Activated T-helper 17 cell treated with anti-CD3 and anti-CD28 coated beads, Interleukin-2, amount 50 U/mL, for 72 hours (primary cell): ENCODE measurements at places on chromosomes 16 and 17.

GRCh38 chr16:50195756-50196155 is 42.6 kb downstream of the TENT4B start:
- ATAC-seq = no peak

DNA sequence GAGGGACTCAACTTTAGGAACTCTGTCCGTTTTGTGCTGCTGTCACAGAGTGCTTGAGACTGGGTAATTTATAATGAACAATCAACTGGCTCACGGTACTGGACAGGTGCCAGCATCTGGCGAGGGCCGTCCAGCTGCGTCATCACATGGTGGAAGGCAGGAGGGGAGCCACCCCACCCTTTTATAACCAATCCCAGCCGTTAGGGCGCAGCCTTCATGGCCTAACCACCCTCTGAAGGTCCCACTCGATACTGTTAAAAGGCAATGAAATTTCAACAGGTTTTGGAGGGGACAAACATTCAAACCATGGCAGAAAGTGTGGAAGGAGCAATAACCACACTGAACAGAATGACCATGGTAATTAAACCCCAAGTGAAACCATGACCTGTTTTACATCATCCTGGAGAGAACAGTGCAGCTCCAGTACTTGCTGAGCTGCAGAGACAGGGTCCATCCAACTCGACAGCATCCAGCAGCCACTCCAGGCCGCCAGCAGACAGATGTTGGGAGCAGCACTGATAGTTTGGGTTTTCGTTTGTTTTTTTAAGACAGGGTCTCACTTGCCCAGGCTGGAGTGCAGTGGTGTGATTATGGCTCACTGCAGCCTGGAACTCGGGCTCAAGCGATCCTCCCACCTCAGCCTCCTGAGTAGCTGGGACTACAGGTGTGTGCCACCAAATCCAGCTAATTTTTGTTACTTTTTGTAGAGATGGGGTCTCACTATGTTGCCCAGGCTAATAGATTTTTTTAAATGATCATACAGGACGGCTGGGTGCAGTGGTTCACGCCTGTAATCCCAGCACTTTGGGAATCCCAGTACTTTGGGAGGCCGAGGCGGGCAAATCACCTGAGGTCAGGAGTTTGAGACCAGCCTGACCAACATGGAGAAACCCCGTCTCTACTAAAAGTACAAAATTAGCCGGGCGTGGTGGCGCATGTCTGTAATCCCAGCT is 11.0 kb downstream of the CHMP6 start:
- peak; percentile 18 for ATAC-seq

DNA sequence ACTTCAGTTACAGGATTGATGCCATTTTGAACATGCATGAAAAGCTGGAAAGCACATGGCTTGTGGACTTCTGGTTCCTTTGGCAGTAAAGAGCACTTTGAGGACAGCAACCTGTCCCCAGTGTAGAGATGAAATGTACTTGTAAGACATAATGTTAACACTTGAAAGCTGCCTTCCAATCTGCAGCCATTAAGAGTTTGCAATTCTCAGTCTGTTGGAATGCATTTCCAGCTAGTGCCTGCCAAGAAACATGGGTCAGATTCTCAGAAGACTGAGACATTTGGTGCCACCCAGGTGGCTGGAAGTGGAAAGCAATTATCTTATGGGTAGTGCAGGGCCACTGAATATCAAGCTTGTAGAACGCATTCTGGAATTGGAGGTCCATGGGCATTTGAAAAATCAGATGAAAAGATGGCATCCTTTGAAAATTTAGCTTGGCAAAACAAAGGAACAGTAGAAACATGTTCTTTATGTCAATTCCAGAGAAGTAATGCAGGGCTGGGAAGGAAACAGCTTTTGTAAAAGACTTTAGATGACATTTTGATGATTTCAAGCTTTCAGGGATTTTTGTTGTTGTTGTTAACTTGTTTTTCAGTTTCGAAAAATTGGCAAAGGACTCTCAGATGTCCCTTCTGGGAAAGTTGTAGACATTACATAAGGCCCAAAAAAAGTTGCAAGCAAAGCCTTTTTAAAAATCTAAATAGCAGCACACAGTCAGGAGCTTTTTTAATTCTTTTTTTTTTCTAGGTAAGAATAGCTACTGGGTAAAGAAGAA is 147.0 kb downstream of the ABCA8 start:
- no peak for ATAC-seq

GRCh38 chr17:77319211-77320043 is 178.7 kb downstream of the SEC14L1 start:
- ATAC-seq = peak; percentile 98

DNA sequence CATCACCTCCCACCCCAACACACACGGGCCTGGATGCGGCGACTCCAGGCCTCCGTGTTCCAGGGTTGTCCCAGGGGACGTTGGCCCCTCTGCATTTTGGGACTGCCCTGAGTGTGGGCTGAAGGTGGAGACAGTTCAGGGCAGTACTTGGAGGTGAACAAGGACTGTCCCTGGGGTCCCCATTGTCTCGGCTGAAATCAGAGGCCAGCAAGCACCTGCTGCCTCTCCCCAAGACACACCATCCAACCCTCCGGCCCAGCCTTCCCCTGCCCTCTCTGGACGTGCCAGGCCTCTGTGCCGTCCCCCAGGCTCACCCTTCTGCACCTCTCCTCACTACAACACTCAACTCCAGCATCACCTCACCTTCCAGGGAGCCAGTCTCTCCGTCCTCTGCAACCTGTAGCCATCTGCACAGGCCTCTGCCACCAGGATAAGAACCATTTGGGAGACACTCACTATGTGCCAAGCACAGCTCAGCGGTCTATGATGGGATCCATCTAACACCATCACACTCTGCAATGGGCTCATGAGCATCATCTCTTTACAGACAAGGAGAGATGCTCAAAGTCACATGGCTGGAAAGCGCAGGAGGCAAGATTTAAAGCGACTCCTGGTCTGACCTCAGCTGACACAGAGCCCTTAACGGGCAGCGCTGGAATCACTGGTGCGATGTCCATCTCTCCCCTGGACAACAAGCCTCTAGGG is 104.5 kb upstream of the SEC14L1 start:
- ATAC-seq = no peak

DNA sequence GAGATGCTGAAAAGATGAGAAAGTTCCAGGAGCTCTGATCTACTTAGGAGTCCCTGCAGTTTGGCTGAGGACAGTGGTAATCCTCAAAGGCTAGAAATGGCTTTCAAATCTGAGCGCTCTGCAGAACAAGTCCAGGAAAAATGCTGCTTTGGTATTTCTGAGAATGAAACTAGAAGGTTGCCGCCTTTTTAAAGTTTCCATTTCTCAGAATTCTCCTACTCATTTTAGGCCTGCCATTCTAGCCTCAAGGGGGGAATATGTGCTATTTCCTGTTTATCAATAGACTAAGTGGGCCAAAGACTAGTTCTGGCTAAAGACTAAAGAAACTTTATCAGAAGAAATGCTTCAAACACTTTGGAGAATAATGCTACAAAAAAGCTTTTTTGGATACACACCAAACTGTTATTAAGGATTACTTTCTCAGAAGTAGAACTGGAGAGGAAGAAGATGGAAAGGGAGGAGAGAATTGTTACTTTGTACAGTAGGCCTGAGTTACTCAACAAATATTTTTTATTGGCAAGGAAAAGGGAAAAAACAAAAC is at the start of gene SLFN12L:
Gene SLFN12L, minus strand, starts transcription at position 78 of the 541 bp plus-strand sequence. CDS start 15,314 bp downstream, outside the sequence.
- peak; percentile 59 for ATAC-seq

DNA sequence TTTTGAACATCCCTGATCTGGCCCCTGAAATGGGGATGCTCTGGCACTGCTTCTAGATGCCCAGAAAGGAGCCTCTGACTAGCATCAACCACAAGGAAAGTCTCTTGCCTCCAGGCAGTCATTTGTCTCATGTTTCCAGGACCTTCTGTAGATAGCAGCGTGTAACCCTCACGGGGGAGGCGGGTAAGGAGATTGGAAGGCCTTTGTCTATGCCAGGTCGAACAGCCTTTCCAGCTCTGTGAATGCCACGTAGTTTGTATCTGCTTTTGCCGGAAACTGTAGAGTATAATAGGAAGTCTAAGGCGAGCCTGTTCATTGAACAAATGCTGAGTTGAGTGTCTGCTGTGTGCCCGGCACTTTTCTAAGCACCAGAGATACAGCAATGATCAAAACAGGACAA is 43.9 kb upstream of the AQP8 start:
- ATAC-seq = no peak

- no peak for ATAC-seq
These were observed 253.0 kb downstream of the FOXL1 start for GRCh38 chr16:86831366-86831765.

- no peak for ATAC-seq
These were observed 93.7 kb downstream of the TANGO6 start for GRCh38 chr16:68936736-68937631.

GRCh38 chr16:28040039-28040438 is 23.5 kb downstream of the GSG1L start:
- ATAC-seq = no peak
